ENCODE measurements at places on chromosomes 7 and 10.

GRCh38 chr7:32335107-32335506 lies 155.1 kb downstream of the LSM5 start:
- no peak for DNase-seq

GRCh38 chr7:27723085-27723484 lies 16.9 kb upstream of the TAX1BP1 start:
- no peak for DNase-seq

DNA sequence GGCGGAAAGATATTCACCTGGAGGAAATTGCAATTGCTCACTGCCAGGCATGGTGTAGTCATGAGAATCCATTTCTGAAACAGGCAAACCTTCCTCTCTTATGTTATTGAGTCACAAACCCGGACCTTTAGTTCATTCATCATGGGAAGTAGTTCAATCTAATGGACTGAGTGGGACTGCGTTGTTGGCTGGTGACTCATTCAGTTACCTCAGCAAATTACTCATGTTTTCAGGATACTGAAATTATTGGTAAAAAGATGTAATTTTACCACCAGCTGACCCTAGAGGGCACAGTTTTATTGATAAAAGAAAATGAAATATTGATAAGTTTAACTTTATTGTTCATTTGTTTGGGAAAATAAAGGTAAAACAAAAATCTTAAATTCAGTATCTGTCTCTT lies 1194.4 kb upstream of the SORCS1 start:
- no peak for DNase-seq

DNA sequence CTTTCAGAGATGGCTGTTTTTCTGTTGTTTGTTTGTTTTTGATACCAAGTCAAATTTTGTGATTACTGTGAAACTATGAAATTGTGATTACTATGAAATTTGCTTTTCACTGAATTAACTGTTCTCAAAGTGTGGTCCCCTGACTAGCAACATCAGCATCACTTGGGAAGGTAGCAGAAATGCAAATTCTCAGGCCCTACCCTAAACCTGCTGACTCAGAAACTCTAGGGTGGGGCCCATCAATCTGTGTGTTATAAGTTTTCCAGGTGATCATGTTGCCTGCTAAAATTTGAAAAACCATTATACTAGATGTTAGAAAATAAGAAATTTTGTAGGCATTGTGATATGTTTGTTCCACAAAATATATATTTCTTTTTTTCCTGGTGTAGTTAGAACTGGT lies 1.2 kb downstream of the IFIT1B start:
- DNase-seq, result no peak

DNA sequence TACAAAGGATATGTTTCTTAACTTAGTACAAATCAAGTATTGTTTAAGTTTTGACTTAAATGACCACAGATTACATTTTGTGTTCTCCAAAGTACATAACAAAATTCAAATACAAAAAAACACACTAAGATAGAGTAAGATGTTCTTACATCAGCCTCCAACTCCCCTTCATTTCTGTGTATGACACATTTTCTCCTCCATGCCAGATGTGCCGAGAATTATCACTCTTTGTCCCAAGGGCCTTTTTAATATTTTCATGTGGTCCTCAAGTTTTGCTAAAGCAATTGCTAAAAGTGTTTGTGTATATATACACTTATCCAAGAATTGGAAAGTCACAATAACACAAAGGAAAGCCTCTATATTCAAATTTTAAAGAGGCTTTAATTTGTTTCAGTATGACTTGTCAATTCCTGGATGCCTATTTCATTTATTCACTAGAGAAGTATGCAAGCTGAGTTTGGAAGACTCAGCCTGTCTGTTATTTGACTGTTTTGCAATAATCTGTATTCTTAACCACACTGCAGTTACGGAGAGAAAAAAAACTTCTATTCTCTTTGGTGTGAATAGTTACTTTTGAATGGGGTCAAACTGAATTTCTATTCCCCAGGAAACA lies 586.4 kb upstream of the SEMA3D start:
- DNase-seq, result no peak

GRCh38 chr7:151241755-151242096 lies 6.8 kb downstream of the SMARCD3 start:
- DNase-seq, result no peak

DNA sequence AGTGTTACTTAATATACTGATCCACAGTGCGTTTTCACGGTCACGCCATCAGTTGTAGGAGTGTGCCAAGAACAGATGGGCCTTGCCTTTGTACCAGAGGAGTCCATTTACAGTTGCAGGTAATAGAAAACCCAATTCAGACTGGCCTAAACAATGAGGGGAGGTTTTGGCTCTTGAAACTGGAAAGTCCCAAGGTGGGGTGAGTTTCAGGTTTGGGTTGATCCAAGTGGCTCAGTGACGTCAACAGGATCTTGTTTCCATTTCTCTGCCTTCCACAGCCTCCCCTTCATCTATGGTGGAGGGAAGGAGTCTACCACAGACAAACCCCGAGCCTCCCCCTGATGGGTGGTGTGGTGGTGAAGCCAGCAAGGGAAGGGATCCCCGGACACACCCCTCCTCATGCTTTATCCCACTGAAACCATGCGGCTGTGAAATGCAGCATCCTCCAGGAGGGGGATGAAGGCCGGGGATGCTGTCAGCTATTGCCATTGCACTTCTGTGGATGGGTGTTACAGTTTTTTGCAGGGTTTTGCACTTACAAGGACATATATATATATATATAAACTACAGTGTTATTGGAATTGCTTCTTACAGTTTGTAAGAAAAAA lies 14.8 kb upstream of the SH2D4B start:
- no peak for DNase-seq

- no peak for DNase-seq
These were observed 171.4 kb upstream of the HABP2 start for GRCh38 chr10:113381416-113381815.

DNA sequence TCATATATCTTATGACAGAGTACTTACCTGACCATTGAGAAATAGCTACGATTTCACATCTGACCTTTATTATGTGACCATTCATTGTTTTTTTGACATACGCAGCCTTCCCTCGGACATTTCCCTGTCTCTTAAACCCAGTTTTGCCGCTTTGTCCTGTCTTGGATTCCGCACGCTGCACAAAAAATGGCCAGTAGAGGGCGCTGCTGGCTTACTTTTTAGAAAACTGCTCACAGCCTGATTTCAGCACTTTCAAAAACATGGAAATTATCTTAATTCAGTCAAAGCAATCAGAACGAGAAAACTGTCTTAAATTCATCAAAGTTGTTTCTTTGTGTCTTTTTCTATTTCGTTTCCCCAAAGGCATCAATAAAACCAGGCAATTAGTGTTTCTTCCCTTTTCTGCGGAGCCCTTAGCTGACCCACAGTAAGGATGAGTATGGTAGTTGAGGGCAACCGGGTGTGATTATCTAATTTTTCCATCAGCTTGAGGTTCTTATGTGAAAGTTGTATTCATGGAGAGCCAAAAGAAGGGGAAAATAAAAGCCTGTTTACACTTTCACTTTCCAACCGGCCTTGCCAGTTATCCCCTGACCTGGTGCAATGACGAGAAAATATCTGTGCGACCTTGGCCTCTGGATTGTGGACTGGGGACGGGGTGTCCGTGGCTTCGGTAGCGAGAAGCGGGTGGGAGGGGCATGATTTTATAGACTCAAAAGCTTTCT lies 144.4 kb downstream of the DYNC1I1 start:
- DNase-seq, result peak; percentile 65

DNA sequence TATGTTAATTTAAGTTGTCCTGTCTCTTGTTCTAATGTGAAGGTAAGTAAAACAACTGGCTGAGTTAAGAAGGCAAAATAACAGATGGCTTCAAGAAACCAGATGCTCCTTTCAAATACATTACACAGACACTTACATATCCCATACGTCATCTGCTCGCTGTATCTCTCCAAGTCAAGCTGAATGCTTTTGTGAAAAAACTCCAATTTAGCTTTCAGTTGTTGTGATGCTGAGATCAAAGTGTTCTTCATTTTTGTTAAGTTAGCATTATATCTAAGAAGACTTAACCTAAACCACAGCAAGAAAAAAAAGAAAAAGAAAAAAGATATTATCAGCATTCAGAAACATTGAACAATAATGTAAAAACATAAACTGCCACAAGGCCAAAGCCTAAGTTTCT lies 18.5 kb upstream of the ERLIN1 start:
- DNase-seq, result peak; percentile 49

DNA sequence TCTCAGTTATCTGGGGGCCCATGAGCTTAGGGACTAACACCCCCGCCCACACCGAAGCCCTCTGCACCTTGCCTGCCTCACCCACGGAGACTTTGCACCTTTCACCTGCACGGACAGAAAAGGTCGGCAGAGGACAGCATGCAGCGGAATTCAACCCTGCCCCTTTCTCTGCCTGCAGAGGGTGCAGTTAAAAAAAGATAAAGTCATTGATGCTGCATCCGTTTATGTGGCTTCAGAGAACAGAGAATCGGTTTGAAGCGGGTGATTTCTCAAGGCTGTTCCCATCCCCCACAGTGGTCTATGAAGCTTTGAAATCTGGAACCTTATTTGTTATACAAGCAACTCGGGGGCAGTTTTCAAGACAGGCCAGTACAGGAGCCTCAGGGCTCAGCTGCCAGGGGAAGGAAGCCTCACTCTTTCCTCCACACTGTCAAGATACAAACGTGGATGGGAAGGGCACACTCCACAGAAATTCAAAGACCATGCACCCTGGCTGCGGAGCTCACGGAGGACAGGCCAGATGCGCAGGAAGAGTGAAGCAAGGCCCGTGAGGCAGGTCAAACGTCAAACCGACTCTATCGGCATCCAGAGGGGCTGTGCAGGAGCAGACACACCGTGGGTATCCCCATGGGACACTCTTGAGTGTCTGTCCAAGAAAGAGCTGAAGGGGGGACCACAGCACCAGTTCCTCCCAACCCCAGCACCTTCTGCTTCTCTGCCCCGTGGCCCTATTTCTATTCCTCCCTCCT lies 66.3 kb downstream of the INSIG1 start:
- DNase-seq, result no peak

DNA sequence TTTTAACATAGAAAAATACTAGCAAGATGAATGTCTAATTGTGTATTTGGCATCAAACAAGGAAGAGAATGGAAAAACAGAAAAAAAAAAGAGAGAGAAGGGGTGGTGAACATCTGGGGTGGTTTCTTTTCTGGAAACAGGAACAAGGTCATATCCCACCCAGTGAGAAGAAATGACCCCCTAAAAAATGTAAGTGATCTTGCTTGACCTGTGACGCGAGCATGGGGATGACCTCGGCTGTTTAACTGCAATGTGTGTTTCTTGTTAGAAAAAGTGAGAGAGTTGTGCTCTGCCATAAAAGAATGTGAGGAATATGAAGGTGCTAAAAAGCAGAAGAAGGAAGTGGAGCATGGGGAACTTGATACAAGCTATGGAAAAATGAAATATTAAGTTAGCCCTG lies 258.5 kb downstream of the AGMO start:
- no peak for DNase-seq

DNA sequence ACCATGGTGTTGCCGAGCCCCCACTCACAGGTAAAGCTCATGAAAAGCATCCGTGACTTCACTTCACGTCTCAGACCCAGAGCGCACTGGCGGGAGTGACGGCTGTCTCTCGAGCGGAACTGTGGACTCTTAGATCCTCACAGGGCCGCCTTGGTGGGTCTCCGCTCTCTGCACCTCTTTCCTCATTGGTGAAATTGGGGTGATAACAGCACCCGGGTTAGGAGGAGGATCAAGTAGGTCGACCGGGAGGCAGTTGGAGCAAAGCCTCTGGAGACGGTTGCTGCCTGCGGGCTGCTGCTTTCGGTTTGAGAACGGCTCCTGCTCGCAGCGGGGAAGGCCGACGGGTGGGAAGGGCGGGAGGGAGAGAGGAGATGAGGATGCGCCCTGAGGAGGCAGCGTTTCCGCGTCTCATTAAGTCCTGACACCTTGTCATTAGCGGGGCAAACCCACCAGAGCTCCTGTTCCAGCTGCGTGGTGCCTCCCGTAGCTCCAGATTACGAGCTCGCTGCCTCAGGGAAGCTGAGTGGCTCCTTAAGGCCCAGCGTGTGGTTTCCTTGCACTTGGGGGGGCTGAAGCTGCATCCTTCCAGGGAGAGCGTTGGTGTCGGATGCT lies 51.9 kb upstream of the CFAP46 start:
- no peak for DNase-seq

DNA sequence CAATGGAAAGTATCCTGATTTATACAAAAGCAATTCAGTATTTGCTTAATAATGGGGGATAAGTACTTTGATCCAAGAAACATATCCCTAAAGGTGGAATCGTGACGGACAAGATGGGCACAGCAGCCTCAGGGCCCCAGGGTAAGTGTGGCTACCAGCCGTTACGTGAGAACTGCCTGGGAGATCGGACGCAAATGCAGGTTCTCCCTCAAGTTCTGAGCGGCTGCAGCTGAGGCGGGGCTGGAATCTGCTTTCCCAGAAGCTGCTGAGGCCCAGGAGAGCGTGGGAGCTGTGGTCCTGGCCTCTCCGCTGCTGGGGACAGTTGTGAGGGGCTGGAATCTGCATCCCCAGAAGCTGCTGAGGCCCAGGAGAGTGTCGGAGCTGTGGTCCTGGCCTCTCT lies 13.5 kb downstream of the FOXL3 start:
- no peak for DNase-seq

DNA sequence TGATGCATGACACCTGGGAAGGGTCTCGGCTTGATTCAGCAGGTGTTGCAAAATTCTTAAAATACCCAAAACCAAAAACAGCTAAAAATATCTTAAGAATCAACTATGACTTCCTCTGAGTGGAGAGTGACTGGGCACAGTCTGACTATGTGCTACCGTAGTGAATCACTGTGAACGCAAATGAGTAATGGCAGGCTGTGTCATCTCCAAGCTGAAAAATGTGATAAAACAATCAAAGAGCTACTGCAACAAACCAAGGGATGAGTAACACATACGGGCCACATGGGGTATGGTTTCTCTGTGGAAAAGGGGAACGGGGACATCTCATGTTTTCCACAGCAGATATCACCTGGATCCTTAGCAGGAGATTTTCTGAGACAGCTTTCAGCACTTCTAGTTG lies 127.5 kb downstream of the ABCA13 start:
- DNase-seq, result no peak

- no peak for DNase-seq
These were observed 137.8 kb downstream of the SH3PXD2A start for GRCh38 chr10:103717341-103718246.

DNA sequence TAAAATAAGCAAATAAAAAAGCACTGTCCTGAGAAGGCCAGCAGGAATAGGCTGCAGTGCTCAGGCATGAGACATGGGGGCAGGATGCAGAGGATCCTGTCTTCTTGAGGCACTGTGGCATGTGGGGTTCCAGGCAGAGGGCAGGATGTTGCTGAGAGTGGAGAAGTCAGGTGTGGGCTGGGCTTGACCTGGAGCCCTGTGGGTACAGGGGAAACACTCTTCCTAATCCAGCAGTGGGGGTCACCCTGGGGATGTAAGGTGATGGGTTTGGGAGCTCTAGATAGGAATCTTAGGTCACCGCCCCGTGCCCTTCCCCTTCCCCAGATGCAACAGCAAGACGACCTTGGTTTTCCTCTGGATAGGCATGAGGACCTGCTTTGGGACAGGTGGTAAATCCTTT lies 13.6 kb downstream of the SUMF2 start:
- DNase-seq, result no peak

GRCh38 chr7:123633553-123633952 lies 22.1 kb upstream of the LMOD2 start:
- DNase-seq, result no peak

- DNase-seq, result no peak
These were observed 105.3 kb downstream of the PLXDC2 start for GRCh38 chr10:19921300-19922140.

GRCh38 chr7:45710271-45711160 lies 136.3 kb downstream of the ADCY1 start:
- no peak for DNase-seq
